ENCODE measurements at places on chromosomes 2 and 18. TPM values are rescaled to one million over a fixed set of nuclear protein-coding genes. Genes with fewer than 3 reads are reported as not detected.

DNA sequence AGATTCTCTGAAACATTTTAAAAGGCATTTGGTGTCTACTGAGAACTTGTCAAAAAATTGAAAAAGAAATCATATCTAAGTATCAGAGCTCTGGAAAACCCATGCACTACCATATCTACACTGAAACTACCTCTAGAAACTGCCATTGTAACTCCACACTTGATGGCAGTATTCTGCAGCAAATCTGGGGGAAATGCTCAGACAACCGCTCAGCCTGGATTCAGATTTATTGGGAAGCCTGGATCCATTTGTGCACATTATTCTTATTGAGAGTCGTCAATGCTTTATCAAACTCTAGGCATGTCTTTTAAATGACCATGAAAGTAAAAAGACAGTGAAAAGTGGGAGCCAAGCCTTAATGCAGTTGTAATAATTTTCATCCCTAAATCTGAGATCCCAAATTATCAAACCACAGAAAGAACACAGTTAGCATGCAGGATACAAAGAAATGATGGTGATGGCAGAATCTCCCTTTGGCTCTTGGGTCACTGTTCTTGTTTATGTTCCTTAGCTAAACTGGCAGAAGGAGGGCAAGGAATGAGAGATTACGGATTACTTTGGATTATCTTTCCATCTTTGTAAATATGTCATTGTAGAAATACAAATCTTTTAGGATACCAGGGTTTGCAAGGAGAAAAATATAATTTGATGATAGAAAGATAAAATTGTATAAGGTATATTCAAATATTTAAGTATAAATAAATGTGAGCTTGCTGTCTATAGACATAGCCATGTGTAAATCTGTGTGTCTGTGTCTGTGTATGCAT is 512.1 kb upstream of the SYT4 start:
- no peak for DNase-seq

GRCh38 chr2:166365803-166366420 is 9.8 kb downstream of the SCN9A start:
- DNase-seq = no peak

- no peak for DNase-seq
These were observed 68.9 kb upstream of the CNGA3 start for GRCh38 chr2:98277162-98277859.

- DNase-seq = no peak
These were observed 126.3 kb downstream of the ALPK2 start for GRCh38 chr18:58502628-58503027.

DNA sequence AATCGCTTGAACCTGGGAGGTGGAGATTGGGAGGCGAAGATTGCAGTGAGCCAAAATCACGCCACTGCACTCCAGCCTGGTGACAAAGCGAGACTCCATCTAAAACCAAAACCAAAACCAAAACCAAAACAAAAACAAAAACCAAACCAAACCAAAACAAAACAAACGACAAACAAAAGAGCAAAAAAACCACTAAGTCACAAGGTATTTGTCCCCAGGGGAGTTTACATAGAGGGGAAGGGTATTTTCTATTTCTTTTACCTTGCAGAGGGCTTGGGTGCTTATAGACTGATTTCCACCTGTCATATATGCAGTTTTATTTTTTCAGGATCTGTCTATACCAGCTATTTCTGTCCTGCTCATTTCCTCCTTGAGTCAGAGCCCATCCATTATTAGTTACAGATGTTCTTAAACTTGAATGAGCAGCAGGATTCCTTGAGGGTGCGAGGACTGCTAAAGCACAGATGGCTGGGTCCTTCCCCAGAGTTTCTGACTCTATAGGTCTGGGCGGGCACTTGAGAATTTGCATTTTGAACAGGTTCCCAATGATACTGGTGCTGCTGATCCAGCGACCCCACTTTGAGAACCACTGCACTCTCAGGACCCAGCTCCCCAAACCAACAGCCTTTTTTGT is 102.2 kb upstream of the UXS1 start:
- DNase-seq = no peak

GRCh38 chr18:1891641-1892040 is 679.7 kb downstream of the METTL4 start:
- no peak for DNase-seq

DNA sequence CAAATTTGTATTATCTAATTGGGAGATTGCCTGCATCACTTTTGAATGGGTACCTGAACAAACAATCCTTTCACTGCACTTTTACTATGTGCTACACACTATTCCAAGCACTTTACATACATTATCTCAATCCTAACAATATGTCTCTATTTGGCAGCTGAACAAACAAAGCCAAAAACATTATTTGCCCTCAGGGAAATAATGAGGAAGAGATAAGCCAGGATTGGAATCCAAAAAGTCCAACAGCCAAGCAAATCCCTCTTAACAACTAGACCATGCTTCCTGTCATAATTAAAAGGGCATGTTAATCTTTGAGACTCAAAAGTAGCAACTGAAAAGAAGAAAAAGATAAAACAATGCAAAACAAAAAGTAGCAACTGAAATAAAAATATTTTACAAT is 32.1 kb downstream of the RPRD1A start:
- DNase-seq = no peak

Gene UGT1A10
- not detected for total RNA-seq
